Naive thymus-derived CD4-positive, alpha-beta T cell (primary cell): ENCODE measurements at places on chromosomes 6 and 20.
A peak's percentile ranks its signal among the peaks of the same experiment; 100 is the strongest.

GRCh38 chr6:71727632-71728294 lies 158.6 kb upstream of the RIMS1 start:
- no peak for DNase-seq

GRCh38 chr6:88380083-88380482 lies 213.9 kb upstream of the CNR1 start:
- no peak for DNase-seq

- DNase-seq: no peak
Measured at GRCh38 chr6:65700561-65700960, 6.5 kb downstream of the EYS start.

DNA sequence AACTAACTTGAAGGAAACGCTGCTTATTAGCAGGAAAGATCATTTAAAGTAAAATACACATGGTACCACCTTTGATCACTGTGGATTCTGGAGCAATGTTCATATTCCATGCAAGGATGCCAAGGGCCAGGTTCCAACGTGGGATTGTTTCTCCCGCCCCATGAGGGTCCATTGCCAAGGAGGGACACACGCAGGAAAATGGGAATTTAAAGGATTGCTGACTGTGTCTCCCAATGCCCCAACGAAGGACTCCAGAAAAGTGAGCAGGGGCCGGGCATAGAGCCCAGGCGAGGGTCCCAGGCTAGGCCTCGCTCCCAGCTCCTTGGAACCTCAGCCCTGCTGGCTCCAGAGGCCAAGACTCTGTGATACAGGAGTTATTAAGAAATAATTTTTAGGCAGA lies 111.2 kb downstream of the DACT2 start:
- DNase-seq: no peak

- peak; percentile 55 for DNase-seq
Measured at GRCh38 chr20:51639206-51639832, 96.8 kb upstream of the NFATC2 start.

DNA sequence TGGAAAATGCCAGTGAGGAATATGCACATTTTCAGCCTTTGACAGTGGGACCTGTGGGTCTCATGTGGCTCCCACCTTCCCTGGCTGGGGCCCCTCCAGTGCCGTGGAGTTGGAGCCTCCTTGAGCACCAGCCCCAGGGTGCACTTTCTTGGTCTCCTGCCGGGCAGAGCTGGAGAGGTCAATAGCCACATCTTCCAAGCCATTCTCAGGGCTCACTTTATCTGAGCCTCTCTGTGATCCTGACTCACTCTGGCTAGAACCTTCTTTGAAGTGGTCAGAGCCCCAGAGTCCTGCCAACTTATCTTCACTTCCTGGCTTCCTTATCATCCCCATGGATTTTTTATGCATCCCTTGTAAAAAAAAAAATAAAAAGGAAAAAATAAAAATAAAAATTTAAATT lies 5.7 kb downstream of the VSX1 start:
- DNase-seq: no peak

DNA sequence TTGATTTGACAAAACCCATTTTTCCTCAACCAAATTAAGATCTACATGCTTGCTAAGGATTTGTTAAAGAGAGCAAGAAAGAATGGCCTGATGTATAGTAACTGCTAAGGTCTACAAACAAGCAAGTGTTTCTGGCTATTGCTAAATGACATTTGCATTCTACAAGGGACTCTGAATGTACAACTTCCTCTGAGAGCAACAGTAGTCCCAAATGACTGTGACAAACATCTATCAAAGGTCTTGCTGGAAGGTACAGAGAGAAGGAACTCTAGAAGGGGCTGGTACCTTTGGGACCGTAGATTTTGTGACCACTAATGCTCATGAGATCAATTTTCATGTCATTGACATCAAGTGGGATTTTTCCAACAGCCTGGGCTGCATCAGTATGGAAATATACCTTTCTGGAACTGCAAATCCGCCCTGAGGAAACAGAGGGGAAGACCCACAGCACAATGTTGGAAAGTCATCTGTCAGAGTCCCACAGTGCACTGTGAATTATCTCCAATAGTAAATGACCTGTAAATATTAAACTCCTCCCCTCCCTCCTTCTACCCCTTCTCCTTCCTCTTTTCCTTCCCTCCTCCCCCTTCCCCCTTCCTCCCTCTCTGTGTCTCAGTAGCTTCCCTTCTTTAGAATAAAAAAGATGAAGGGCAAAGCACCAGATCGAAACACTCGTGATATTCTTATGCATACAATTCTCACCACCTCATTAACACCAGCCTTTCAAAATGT lies 15.9 kb upstream of the CPNE1 start:
- DNase-seq: no peak

DNA sequence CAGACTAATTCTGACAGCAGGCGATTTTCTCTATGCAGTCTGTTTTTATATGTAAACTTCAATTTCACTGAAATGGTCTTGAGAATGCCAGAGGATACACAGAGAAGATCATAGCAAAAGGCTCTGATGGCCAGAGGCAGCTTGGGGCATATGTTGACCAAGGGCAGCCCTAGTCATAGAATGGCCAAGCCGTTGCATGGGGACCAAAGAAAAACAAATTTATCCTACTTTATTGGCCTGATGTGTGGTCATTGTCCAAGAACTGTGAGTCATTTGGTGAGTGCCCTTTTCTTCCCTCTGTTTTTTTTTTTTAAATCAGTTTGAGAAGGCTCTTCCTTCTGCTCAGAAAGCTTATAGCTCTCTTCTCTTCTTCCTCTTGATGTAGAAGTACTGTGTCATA lies 5.8 kb downstream of the HDGFL1 start:
- DNase-seq: no peak

DNA sequence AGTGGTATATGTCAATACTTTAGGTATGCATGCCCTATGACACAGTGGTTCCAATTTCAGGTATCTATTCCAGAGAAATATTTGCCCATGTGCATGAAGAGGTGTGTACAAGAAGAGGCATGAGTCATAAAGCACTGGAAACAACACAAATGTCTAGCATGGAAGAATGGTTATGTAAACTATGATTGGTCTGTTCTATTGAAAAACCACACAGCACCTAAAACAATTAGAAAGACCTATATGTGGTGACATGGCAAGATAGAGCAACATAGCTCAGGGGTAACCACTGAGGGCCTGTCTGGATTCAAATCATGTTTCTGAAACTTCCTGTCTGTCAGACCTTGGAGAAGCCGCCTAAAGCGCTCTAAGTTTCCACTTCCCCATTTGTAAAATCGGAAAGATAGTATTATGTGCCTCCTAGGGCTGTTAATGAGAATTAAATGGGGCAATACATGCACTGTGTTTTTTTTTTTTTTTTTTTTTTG lies 76.0 kb upstream of the SHLD1 start:
- no peak for DNase-seq

DNA sequence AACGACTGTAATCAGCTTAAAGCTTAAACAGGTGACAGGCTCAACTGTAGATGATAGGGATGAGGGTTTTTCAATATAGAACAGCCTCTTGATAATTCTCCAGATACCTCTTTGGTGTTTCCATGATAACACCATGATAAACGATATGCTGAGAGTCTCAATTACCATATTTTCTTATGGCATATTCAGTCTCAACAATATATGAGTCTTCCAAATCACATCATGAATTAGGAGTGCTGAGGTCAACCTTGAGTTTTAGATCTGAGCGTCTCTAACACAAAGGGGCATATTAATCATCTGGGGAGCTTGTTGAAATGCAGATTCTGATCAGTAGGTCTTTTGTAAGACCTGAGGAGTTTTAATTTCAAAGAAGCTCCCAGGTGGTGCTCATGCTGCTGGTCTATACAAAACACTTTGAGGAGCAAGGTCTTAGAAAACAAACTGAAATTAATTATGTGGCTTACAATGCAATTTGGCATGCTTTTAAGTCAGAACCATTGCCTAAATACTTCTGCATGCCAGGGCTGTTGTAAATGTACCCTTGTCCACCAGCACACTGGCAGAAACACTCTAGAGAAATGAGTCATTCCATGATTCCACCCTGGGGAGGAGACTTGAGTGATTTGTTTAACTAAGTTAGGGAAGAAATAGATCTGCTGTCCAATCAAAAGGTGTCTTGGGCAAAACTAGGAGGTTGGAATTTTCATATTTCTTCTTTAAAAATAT lies 49.6 kb downstream of the PTCHD4 start:
- DNase-seq: no peak

- DNase-seq: no peak
Measured at GRCh38 chr6:111195656-111196055, 108.4 kb downstream of the SLC16A10 start.

DNA sequence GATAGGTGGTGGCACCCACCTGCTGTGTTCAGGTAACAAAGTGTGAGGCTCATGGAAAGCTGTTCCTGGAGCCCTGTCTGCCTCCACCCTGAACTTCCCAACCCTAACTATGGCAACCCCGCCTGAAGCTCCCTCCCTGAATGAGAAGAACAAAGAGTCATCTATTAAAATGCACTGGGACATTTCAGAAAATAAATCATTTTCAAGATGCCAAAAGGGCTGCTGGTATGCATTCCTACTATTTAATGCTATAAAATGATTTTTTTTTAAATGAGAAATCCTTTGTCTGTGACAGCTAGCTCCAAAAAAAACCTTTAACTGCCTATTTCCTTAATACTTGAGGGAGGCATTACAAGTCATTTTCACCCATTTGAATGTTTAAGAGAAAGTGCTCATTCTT lies 84.3 kb upstream of the MRPS10 start:
- no peak for DNase-seq
